ENCODE measurements at places on chromosomes 7 and 10.

- DNase-seq = no peak
Observed at GRCh38 chr7:608361-608760, 88.7 kb upstream of the PDGFA start.

DNA sequence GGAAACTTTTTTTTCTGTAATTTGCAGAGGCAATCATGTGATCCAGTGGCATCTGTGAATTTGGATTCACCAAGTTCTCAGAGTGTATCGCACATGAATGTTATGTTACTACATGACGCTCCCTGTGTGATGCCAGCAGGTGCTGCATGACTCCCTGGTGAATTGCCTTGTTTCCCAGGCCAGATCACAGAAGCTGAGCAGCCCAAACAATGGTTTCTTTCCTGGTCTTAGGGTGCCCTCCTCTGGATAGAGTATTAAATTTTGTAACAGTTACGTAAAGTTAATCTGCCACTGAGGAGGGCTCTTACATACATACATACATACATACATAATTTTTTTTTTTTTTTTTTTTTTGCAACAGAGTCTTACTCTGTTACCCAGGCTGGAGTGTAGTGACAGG lies 3.6 kb downstream of the ZSCAN21 start:
- no peak for DNase-seq

DNA sequence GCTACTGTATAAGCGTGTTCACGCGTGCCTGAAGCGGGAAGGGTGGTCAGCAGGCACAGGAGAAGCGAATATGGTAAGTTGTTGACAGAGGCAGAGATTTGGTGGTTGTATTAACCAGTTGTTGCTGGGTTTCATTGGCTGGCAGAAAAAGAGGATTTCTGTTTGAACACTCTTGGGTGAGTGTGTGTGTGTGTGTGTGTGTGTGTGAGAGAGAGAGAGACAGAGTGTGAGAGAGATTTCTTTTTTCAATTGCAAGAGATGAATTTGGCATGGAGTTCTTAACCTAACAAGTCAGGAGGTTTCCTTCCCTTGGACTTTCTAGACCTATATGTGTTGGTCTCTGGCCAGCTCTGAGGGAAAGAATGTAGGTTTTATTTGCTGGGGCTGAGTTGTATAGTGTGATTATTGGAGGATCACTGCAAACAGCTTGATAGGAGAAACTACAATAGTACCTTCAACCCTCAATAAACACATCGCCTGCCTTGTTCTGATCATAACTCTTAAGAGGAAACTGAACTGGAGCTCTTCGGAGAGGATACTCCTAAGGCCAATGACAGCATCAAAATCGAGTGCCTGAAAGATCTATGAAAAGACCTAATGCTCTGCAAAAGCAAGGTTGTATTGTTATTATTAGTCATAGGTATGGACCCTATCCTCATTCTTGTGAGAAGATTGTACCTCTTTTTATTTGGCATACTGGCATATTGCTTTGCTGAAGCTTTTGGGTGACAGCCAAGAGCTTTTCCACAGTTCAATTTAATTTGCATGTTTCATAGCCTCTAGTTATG lies 1.2 kb downstream of the MCU start:
- no peak for DNase-seq

GRCh38 chr10:18474118-18474455 lies 177.3 kb downstream of the NSUN6 start:
- no peak for DNase-seq

DNA sequence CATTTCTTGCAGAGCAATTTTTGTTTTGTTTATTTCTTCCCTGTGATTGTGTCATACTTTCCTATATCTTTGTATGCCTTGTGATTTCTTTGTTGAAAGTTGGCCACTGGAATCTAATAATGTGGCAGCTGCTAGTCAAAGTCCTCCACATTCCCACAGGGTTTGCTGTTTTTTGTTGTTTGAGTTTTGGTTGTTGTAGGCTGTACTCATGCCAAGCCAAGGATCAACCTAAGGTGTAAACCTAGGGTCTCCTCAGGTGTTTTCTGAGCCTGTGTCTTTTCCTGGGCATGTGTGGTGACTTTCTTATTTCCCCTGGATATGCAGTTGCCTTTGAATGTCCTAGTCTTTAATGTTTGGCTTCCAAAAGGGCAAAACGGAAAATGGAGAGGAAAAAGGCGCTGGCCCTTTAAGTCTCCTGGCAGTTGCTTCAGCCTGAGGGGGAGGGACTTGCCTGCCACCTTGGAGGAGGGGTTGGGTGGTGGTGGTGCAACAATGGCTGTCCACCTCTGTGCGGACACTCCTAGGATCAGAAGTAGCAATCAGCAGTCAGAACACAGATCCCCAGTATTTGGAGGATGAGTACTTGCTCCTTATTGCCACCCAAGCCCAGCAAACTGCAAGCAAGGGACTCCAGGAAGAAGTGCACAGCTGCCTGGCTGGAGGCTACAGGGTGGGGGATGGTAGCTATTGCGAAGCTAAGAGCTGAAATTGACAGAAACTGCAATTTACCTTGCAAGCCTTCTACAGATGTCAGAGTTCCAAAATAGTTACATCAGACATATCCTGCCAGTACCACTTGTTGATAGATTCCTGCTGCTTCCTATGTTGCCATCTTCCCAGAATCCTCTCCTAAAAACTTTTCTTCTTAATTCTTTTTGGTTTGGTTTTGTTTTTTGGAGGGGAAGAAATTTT lies 5.6 kb upstream of the ZNF518A start:
- no peak for DNase-seq

- no peak for DNase-seq
Observed at GRCh38 chr7:132112106-132112505, 464.2 kb downstream of the PLXNA4 start.

- no peak for DNase-seq
Observed at GRCh38 chr10:119129721-119130120, 25.8 kb downstream of the DENND10 start.

DNA sequence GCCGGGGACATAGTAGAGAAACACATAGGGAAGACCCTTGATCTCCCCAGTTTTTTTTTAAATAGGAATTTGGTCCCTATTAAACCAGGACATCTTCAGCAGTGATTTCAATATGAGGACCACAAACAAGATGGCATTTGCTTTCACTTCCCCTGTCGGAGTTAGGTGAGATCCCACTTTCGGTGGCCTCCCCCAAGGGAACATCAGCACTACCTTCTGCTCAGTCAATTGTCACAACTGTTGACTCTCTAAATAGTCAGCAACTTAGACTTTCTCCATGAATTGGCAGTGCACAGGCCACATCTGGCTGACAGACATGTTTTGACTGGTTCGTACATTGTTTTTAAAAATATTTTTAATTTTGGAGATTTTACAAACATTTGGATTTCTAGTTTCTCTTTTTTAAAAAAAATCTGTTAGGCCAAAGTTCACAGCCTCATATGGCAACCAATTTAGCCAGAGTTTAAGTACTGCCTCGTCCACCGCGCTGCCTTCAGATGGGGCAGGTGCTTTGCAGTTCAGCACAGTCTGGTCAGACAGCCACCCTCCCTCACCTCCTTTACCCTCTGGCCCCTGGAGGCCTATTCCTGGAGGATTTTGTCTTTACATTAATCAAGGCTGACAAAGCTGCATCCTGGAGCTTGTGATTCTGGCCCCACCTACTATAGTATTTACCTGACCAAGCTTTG lies 139.2 kb upstream of the PRR15 start:
- no peak for DNase-seq

GRCh38 chr10:66929375-66929774 lies 3.5 kb downstream of the LRRTM3 start:
- DNase-seq = no peak

GRCh38 chr7:101669307-101669706 lies 40.2 kb upstream of the MYL10 start:
- no peak for DNase-seq

DNA sequence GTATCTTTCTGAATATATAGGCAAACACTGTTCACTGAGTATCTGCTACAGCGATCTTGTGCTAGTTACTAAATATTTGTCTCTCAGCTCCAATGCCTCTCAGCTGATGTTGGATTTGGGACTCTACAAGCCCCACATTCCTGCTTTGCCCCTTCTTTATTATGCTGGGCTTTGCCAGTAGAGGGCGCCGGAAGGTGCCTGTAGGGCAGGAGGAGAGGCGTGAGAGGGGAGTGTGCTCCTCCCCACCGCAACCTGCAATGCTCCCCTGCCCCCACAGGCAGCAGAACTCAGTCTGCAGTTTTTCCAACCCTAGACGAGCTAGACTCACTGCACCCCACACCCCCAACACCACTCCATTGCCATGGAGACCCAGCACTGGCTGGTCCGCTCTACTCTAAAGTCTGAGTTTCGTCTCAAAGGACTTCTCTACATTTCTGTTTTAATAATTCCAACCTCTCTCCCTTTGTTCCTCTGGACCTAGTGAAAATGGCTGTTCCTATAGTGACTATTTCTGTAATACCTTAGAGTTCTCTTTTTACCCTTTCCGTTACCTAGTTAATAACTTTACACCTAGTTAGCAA lies 337.6 kb downstream of the CCSER2 start:
- no peak for DNase-seq

- DNase-seq = no peak
Observed at GRCh38 chr7:157061979-157062378, 51.5 kb upstream of the MNX1 start.

GRCh38 chr7:100914879-100915447 lies 19.3 kb upstream of the ACHE start:
- DNase-seq = no peak

- no peak for DNase-seq
Observed at GRCh38 chr7:28155019-28155660, 25.5 kb downstream of the JAZF1 start.

GRCh38 chr10:132319853-132320653 lies 11.9 kb upstream of the LRRC27 start:
- DNase-seq = no peak

Data from stimulated activated CD8-positive, alpha-beta memory T cell treated with anti-CD3 and anti-CD28 coated beads, Interleukin-2, amount 100 ng/mL, for 1 hour (primary cell).